ENCODE measurements at places on chromosomes 11 and 22.

GRCh38 chr11:114317787-114318137, 21.6 kb downstream of the NNMT start:
- peak; percentile 34 for DNase-seq

- no peak for DNase-seq
Measured at GRCh38 chr11:44267750-44268613, 42.0 kb downstream of the ALX4 start.

GRCh38 chr11:116993599-116993998, 104.6 kb downstream of the SIK3 start:
- no peak for DNase-seq

GRCh38 chr11:13221722-13222121, 55.9 kb upstream of the BMAL1 start:
- no peak for DNase-seq

DNA sequence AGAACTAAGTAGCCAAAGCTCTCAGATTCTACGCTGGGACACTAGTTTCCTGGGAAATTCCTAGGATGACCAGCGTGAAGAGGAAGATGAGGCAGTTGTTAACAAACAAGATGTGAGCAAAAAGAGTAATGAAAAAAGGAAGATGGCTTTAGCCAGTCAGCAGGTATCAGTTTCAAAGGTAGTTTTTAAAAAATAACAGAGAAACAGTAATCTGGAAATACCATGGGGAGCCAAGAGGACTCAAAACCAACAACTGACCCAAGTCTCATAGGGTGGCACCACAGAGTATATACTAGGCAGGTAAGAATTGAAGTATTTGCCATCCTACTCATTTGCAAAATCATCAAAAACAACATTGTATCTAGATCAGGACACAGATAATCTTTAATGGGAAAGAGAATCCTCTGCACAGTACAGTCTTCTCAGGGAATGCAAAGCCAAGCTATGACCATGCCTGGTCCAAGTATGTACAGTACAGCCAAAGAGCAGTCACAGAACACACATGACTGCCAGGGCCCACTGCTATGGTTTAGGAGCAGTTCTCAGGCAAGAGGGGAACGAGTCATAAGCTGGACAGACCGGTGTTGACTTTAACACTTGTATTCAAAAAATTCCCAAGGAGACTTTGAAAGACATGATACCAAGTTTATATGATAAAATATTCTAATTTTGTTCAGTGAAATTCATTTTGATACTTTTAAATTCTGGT, 20.6 kb downstream of the MSANTD4 start:
- DNase-seq = no peak

DNA sequence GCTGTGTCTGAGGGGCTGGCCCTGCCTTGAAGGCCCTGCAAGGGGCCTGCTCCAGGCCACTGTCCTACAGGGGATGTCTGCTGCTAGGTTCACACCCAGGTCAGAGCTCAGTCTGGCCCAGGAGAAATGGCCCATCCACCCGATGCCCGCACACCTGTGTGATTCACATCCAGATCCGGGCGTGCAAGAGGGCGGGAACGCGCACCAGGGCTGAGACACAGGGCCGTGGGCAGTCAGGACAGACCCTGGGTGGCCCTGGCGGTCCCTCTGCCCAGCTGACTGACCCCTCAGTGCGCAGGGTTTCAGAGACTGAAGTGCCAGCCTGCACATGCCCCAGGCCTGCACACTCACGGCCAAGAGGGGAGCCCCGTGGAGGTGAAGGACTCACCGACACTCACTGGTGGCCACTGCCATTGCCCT, 7.4 kb downstream of the TOLLIP start:
- DNase-seq = no peak

- DNase-seq = no peak
Measured at GRCh38 chr11:107713009-107713408, 1.2 kb upstream of the SLN start.

DNA sequence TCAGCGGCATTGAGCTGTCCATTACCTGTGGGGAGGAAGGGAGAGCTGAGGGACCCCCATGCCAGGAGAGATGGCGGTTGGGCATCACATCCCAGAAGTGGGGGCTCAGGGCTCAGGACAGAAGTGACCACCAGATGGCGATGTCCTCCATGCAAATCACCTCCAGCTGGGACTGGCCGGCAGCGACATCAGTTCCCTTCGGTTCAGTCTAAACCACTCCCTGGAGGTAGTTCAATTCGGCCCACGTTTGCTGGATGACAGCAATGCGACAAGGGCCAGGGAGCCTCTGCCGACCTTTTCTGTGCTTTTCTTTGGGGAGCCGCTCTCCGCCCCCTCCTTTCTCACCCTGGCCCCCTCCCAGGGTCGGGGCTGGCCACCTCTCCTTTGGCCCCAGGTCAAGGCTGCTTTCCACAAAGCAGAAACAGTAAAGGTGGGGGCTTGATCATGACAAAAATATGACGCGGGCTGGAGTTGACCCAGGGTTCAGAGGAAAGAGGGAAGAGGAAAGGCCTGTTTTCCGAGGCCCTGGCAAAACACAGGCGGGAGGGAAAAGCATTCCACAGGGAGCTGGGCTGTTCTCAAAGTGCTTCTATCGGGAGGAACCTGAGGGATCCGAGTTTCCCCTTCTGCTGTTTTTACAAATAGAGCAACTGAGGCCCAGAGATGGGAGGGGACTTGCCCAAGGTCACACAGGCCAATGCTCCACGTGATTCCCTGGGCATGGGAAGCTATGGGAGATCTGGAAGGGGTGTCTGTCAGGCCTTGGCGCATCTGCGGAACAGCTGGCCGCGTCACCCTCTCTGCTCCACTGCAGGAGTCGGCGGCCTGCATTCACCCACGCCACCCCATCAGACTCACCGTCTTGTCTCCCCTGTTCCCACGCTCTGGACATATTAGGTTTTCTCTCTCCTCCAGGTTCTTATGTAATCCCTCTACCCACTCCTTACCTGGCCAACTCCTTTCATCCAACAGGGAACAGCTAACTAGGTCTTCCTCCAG, 54.7 kb downstream of the FBXO7 start:
- DNase-seq = peak; percentile 86

- no peak for DNase-seq
Measured at GRCh38 chr11:79119491-79120284, 321.1 kb downstream of the TENM4 start.

- DNase-seq = peak; percentile 73
Measured at GRCh38 chr22:22060200-22061084, 77.9 kb upstream of the TOP3B start.

GRCh38 chr11:4054643-4055042, 40.0 kb upstream of the RRM1 start:
- DNase-seq = no peak

Data from AG08396 (cell line).